Stimulated activated CD4-positive, alpha-beta T cell treated with anti-CD3 and anti-CD28 coated beads, TNF-alpha, amount 100 ng/mL, for 24 hours (primary cell): ENCODE measurements at places on chromosomes 3 and 15.

DNA sequence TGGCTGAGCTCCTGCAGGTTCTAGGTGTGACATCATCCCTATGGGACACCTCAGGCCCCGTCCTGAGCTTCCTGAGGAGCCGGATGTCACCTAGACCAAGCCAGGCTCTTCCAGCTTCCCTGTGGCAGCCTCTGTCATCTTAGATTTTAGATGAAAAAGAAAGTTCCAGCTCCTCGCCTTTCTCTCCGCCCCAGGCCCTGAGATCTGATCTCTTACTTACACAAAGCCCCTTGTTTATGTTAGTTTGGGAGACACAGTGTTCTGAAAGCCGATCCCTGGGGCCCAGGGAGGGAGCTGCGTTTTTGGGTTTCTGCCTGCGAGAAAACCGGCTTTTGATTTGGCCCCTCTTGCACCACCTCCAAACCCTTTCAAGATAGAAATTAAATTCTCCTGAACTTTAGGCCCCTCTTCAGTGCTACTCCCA lies 40.2 kb upstream of the FAM107A start:
- no peak for DNase-seq

DNA sequence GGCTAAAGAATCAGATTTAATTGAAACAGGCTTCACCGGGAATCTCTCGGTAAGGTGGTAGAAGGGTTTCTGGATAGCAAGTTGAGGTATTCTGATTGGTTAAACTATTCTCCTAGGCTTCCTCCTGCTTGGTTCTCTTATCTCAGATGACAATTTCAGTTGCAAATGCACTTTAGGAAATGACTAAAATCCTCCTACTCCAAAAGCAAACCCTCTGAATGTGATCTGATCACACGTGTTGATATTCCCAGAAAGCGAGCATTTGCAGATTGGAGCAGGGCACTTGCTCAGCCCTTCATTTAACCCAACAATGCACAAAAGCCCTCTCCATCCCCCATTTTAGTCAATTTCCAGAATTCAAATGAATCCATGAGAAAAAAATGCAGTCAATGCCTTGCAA lies 55.6 kb upstream of the ICE2 start:
- no peak for DNase-seq

GRCh38 chr3:66673293-66673692 lies 172.5 kb upstream of the LRIG1 start:
- no peak for DNase-seq

DNA sequence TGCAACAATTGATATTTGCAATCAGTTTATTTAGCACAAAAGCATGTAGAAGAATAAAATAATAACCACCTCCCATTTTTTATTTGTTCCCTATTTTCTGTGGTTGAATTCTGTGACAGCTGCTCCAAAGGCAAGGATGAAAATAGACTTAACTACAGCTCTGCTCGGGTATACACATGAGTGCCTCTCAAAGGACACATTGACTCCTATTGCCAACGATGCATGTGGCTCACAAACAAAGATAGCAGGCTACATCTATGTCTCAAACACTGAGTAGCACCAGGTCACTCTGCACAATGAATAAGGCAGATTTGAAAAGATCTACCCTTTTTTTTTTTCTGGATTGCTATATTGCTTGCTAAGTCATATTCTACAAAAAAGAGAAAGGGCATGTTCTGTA lies 612.9 kb downstream of the ROBO1 start:
- DNase-seq = no peak

DNA sequence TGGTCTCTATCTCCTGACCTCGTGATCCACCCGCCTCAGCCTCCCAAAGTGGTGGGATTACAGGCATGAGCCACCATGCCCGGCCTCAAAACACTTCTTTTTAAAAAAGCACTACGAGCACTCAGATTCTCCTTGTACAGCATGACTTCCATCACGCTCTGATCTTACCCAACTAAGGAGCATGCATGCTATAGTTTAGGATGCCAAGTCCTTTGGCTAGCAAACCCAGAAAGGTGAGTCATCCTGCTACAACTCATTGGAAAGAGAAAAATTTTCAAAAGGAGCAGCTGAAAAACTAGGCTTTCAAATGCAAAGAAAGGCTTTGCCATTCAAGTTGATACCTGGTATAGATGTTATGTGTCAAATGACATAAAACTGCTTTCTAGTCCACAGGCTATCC lies 70.3 kb upstream of the PRICKLE2 start:
- no peak for DNase-seq

DNA sequence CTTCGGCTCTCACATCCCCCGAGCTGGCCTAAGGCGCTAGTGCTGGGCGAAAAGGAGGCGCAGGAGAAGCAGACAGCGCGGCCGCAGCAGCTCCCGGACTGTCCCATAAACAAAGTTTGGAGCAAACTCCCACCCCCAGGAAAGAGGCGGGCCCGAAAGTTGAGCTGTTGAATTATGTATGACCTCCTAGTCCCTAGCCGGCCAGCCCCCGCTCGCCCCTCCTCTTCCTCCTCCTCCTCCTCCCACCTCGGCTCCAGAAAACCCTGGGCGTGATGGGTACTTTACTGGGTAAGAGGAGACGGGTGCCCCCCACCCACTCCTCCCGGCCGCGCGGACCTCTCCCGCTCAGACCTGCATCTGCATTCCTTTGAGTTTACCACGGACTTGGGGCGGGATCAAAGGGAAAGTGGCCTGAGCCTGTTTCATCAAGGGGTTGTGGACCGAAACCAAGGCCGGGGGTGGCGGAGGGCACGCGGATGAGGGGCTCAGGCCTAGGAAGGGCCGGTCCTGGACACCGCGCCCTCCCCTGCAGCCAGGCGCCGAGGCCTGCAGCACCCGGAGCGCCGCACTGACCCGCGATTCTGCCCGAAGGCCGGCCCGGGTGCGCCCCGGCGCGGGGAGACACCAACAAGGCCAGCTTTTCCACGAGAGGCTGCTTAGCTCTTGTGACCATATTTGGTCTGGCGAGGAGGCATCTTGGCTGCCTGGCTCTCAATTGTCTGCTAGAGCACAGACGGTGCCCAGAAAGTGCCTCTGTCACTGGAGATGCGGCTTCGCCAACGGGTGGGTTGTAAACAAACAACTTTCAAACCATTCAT lies at the start of gene WWTR1:
Gene WWTR1, minus strand, starts transcription at position 100 of the 818 bp plus-strand sequence. CDS start 719 bp downstream, outside the sequence.
- no peak for DNase-seq

DNA sequence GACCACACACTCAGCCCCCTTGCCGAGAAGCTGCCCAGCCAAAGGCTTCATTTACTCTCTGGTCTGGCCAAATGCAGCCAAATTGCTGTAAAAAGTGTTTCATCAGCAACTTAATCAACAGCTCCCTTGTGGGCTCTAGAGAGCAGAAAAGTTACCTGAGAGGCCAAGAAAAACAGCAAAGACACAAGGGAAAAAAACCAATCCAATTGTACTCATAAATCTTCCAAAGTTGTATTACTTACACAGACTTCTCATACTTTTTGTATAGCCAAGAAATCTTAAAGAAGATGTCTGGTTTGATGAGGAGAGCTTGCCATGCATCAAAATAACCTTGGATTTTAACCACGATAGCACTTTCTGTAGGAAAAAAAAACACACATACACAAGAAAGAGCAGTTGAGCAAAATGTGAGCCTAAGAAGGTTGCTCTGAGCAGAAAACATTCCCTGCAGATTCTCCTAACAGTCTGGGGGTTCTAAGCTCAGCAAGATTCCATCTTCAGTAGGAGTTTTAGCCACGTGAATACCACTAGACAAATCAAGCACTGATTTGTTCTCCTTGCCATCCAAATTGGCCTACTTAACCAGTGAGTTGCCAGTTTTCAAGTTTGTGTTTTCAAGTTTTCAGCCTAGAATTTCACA lies 120.0 kb downstream of the CYP19A1 start:
- DNase-seq = no peak

- DNase-seq = no peak
These were observed 454.1 kb upstream of the BCHE start for GRCh38 chr3:166291186-166291955.

DNA sequence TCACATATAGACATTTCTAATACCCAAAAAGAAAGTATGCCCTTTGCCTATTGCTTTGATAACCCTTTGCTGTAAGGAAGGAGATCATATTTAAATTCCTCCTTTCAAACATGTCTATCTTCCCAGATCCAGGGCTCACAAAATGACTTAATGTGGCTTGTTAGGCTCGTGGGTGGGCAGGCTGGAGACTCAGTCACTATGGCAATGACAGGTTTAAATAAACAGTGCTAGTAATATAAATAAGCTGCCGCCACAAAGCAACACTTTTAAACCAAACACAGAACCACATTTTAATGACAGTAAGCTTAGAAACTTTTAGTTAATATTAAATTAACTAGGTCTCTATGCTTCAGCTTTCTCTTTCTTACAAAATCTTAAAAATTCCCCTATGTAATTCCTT lies 616.0 kb upstream of the NAALADL2 start:
- no peak for DNase-seq

GRCh38 chr3:123788710-123789109 lies 95.4 kb downstream of the MYLK start:
- DNase-seq = no peak

- no peak for DNase-seq
These were observed 27.5 kb downstream of the ANXA2 start for GRCh38 chr15:60370105-60370868.

GRCh38 chr3:135865553-135865952 lies 100.0 kb upstream of the PPP2R3A start:
- no peak for DNase-seq

GRCh38 chr3:154316974-154317767 lies 7.1 kb downstream of the DHX36 start:
- no peak for DNase-seq

GRCh38 chr15:31352911-31353811 lies 26.5 kb downstream of the KLF13 start:
- no peak for DNase-seq

DNA sequence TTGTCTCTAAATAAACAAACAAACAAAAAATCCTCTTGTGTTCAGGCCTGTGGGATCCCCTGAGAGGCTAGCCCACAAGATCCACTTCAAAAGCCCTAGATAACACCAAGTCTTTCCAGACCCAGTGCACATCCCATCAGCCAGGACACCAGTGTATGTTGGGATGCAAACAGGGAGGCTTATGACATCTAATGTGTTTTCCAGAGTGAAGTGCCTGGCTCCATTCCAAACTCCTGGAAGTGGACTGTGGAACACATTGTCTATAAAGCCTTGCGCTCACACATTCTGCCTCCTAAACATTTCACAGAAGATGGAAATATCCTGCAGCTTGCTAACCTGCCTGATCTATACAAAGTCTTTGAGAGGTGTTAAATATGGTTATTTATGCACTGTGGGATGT lies 57.0 kb downstream of the MLH1 start:
- DNase-seq = no peak

DNA sequence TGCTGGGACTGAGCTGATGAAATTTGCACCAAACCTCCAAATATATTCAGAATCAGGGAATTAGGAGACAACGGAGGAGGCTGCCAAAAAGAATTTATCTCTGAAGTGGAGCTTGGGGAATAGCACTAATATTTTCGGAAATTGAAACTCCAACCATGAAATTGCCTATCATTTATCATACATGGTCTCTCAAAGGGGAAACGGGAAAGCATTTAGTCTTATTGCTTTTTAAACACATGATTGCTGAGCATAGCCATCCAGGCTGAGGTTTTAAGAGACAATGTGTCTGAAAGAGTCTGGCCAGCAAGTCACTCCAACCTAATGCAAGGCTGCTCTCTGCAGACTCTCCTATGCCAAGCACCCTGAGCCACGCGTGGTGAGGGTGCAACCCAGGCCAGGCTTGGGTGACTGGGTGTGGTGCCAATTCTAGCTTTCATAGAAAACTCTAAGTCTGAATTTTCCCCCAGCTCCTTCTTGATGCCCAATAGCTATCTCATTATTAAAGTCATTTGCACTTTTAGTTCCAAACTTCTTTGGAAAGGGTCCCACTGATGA lies 200.2 kb downstream of the RPLP1 start:
- no peak for DNase-seq

DNA sequence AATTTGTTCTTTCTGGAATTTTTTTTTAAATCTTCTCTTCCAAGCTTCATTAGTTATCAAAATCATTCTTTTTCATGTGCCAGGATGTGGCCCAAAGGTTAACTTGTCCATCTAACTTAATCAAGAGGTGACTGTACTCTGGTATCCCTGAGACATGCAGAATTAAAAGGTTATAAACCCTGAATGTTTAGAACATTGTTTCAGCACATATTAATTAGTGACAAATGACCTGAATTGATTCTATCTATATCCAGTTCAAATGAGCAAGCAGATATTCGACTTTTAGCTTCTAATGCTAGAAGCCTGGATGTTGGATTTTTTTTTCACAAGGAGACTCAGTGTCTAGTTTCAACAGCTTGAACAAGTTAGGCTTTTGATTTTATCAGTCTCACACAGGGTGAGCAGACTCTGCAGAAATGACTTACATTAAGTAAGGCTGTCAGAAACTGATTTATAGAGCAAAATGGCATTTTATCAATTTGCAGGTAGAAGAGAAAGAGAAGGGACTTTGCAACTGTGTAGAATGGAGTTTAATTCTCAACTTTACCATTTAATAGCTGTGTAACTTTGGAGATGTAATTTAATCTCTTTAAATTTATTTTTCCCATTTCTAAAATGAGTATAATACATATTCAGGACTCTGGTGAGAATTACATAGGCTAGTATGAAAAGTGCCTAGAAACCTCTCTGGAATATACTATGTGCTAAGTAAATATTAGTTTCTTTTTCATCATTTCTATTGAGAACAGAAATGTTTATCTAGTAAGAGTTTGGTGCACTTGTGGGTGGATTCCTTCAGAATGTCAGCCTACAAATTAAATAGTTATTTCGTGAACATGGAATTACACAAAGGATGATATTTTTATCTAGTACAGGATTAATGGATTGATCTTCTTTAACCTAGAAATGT lies 100.0 kb downstream of the ALCAM start:
- no peak for DNase-seq

DNA sequence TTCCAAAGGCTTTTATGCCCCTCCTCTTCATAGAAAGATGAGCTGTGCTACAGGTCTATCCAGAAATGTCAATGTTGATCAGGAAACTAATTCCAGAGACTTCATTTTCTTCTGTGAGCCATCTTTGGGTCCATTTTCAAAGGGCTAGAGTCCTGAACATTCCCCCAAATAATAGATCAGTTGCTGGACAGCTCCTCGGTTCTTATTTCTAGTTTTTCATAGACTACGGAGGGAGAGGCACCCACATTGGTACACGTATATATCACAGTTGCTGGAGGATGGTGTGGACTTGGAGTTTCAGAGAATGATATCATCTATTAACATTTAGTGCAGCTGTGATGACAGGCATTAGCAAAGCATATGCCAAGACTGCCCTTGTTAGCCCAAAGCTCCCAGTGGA lies 59.1 kb downstream of the AGBL1 start:
- DNase-seq = no peak

DNA sequence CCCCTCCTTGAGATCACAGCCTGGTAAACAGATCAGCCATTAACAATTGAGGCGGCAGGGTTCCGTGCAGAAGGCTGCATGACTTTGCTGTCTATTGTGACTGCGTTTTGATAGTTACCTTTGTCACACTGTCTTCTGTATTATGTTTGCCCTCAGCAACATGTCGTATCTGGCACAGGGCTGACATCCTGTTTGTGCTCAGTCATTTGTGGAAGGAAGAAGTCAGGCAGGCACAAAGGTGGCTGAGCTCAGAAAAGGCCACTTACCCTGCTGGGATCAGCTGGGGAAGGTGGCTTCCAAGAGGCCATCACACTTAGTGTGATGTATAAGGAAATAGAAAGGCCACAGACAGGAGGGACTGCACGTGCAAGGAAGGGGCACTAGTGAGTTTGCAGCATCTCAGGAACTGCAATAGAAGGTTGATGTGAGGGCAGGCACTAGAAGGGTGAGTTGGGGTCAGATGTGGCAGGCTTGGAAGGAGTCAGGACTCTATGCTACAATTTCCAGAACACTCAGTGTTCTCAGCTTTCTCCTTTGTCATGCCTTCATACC lies 13.4 kb downstream of the PML start:
- no peak for DNase-seq

GRCh38 chr15:73741321-73741836 lies 11.8 kb downstream of the INSYN1 start:
- no peak for DNase-seq

- DNase-seq = no peak
These were observed 1.5 kb upstream of the SPSB4 start for GRCh38 chr3:141049681-141050080.
